ENCODE measurements at places on chromosomes 12 and 14. TPM values are rescaled to one million over a fixed set of nuclear protein-coding genes. Genes with fewer than 3 reads are reported as not detected.

DNA sequence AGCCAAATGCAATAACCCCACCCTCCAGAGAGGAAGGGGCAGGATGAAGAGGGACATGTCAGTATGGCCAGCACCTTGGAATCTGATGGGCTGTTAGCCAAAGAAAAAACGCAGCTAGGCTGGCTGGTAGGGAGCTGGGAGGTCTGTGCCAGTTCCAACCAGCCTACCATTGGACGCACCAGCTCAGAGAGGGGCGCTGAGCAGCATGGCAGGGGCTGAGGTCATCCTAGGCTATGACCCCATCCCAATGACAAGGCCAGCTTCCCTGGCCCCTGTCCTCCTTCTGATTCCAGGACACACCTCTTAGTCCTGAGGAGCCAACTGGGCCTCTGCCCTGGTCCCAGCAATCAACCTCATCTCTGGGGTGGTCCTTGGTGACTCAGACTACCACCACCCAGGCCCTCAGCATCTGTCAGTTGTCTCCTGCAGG is 12.2 kb downstream of the ACTN1 start:
- no peak for DNase-seq

TAS2R7 gene
- total RNA-seq: not detected

DNA sequence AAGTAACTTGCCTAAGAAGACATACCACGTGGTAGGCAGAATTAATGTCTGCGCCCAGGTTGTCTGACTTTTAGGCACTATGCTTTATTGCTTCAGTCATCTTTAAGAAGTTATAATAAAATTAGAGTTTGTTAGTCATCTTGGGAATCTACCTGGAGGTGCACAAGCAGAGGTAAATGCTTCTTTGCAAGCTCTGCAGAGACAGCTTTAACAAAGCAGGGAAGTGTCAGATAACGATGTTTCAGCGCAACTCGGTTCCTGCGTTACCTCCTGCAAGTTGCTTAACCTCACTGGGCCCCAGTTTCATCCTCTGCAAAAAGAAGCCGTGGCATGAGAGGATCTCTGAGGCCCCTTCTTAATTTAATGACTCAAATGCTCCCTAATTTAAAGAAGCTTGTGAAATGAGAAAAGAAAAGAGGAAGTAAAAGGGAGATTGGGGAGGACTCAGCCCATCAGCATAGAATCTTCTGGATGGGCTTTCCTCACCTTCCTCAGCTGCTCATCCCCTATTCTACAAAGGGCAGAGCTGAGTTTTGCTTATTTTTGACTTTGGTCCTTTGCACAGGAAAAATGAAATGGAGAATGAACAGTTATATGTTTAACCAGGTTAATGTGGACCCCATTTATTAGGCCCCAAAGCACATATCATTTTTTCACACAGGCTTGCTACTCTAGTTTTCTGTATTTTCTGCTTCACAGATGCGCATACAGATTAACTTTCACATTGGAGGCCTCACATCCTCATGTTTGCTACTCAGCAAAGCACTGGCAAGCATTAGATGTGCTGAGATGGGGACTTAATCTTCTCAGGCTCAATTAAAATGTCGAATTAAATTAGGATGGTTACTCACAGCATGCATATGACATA is 5.1 kb downstream of the ARHGDIB start:
- no peak for DNase-seq

DNA sequence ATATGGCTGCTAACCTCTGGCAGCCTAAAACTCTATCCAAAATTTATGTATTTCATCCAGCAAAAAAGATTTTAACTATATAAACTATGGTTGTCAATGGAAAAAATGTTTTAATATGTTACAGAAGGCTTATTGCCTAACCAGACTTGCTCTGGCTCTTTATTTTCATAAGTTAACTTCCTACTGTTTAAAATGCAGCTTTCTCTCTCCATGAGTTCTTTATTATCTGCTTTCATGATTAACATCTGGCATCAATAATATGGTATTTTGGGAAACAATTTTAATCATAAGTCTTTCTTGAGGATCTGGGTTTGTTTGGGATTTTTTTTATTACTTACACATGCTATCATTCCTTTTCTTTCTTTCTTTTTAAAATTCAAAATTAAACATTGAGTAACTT is 20.5 kb downstream of the KERA start:
- no peak for DNase-seq

DNA sequence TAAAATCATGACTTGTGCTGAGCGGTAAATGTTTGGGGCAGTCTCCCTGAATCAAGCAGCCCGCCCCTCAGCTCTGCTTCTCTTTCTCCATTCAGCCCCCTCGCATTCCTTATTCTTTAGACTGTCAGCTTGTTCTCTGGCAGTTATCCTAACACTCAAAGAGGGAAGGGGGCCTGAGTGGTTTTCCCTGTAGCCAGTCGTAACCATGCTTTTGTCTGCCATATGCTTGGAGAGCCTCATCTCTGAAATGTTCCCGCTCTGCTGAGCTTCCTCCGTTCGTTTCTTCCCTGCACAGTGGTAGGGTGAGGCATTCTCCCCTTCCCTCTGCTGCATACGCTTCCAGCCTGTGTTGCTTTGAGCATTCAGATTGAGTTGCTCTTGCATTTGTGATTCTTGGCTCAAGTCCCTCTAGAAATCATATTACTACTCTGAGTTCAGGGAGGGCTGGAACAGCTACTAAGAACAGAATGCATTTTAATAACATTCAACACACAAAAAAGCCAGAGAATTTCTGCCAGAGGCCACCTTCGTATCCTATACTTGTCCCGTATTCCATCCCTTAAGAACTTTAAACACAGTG is 119.7 kb downstream of the FBXL14 start:
- DNase-seq: peak; percentile 74

GRCh38 chr12:110020956-110021355 is 21.7 kb downstream of the ANKRD13A start:
- no peak for DNase-seq

All from myocyte (in vitro differentiated cells).